ENCODE measurements at places on chromosomes 3 and 15.

DNA sequence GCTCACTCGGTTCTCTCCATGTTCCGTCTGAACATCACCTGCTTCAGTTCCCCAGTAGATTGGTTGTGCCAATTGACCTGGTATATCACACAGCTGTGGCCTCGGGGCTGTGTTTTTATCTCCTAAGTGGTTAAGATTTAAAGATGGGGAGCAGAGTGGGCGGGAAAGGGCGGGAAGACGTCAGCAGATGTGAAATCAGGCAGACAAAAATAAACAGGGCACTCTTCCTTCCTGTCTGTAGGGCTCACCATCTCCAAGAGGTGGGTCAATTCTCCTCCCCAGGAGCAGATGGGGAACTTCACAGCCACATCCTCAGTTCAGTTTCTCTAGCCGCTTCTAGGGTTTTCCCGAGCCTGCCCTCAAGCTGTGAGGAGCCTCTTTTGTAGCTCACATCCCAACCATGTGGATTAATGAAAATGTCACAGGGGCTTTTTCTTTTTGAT, 26.8 kb upstream of the LIMD1 start:
- DNase-seq: no peak

- DNase-seq: no peak
These were observed 409.9 kb downstream of the FHIT start for GRCh38 chr3:60841355-60841754.

DNA sequence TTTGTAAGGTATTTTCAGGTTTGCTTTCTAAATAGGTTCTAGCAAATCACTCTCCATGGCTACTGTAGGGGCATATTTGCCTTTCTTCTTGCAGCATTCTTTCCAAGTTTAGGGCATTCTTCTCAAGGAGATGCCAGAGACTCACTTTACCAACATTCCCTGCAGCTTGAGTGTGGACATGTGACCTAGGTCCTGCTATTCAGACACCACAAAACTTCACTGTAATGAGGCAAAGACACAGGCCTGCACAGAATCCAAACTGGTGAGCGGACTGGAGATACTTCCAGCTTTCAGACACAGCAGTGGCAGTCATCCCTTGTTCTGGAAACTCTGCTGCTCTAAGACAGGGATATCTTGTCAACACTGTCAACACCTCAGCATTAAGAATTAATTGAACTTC, 146.4 kb upstream of the PFN2 start:
- no peak for DNase-seq

GRCh38 chr15:58564981-58565380, 133.2 kb downstream of the LIPC start:
- DNase-seq: no peak

- no peak for DNase-seq
These were observed 37.1 kb downstream of the SYNM start for GRCh38 chr15:99141943-99142342.

DNA sequence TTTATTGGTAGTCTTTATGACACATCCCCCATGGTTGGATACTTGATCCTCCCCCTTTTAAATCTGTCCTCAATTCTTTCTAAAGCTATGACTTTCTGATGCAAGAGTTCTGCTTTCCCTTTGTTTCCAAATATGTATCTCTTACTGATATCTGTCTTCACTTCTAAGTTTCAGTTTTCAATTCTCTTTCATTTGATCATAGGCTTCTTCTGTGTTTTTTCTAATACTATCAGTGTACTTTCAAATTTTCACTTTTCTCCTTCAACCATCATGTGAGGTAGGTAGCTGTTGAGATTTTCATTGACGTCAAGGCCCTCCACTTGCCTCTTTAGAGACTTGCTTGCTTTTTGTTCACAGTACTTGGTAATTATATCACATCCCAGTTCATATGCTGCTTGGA, 436.5 kb downstream of the CNTN4 start:
- DNase-seq: no peak

- DNase-seq: peak; percentile 59
These were observed 1.4 kb downstream of the ATOSA start for GRCh38 chr15:52677593-52678467.

GRCh38 chr3:133827684-133828083, 22.1 kb downstream of the SRPRB start:
- no peak for DNase-seq

DNA sequence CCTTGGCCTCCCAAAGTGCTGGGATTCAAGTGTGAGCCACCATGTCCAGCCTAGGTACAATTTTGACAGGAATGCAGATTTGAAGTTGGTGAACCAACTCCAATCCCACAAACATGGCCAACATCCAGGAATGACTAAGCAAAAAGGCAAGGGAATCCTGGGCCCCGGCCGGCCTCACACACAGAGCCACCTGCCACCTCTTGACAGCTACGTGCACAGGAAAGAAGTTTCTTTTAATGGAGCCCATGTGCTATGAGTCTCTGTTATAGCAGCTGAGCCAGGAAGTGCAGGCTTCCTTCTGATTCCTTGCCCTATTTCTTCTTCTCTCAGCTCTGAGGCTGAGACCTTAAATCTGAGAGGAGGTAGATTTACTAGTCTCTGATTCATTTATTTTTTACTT, 8.8 kb downstream of the TMEM40 start:
- DNase-seq: no peak

GRCh38 chr3:133478624-133479023, 78.8 kb downstream of the BFSP2 start:
- DNase-seq: no peak

GRCh38 chr15:99951511-99951910, 218.3 kb upstream of the LYSMD4 start:
- DNase-seq: no peak

DNA sequence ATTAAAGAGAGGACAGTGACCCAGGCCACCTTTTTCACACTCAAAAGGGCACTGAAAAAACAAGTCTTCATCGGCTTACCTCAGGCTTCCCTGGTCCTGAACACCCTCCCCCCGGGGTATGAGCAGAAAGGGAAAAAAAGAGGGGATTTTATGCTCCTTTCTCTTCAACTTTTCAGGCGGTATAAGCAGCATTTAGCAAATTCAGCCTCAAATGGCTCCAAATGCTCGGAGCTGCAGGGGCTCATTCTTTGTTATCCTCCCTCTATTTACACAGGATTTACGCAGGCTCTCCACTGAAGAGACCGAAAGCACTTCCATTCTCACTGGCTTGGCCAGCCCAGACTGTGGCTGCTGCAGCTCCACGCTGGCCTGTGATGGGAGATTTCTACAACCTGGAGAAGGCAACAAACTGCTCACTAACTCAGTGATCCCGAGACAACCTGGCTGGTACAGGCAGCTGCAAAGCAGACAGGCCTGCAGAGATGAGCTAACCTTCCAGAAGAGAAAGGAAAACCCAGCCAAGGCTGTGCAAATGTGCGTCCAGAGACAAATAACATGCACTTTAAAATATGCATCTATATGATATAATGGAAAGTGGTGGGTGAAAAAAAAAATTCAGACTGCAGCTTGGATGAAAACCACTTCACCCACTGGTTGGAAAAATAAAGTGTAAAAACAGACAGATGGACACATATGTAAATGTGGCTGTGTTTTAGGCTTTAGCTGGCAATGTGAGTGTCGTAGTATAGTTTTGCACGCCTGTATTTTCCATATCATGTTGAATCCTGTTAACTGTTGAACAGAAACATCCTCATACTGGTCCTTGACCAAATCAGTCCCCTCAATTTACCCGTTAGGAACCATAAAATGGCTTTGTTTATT, 54.2 kb downstream of the MEIS2 start:
- DNase-seq: no peak

DNA sequence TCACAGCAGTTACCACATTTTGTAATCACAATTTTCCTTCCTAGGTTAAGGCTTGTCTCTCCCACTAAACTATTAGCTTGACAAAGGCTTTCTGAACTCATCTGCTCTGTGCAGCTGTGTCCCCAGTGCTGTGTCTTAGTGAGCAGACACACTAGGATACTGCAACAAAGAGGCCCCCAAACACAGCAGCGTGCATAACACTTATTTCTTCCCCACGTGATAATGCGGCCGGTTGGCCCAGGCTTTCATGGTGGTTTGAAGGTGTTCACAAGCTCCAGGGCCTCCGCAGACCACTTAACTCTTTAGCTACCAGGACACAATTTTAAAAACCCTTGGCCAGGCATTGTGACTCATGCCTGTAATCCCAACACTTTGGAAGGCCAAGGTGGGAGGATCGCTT, 2.2 kb upstream of the HDAC11 start:
- no peak for DNase-seq

DNA sequence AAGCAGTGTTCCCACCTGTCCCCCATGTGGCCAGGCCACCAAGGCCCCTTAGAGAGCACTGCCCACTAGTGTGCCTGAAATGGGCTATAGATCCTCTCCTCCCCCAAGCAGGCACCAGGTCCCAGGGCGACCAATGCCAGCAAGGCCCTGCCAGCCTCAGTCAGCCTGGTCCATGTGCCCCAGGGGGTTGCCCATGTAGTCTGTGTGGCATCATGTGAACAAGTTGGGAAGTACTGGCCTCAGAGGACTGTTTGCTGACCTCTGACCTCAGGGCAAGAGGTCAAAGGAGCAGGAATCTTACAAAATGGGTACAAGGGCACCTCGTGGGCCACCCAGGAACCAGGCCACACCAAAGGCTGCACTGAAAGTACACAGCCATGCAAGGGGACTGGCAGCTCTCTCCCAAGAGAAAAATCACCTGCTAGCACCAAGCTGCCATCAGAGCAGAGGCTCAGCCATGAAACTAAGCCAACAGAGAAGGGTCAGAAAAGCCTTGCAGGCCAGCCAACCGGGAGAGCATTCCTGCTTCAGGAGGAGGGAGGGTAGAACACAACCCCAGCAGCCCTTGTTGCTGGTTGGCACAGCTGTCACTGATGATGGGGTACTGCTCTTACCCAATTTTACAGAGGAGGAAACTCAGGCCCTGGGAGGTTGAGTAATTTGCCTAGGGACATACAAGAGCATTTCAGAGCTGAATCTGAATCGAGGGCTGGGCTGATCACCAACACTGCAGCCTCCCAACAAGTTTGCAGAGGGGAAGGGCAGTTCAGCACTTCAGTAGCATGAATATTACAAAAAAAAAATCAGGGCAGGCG, 5.2 kb upstream of the FURIN start:
- DNase-seq: no peak

- no peak for DNase-seq
These were observed 86.6 kb downstream of the FMN1 start for GRCh38 chr15:33107950-33108349.

DNA sequence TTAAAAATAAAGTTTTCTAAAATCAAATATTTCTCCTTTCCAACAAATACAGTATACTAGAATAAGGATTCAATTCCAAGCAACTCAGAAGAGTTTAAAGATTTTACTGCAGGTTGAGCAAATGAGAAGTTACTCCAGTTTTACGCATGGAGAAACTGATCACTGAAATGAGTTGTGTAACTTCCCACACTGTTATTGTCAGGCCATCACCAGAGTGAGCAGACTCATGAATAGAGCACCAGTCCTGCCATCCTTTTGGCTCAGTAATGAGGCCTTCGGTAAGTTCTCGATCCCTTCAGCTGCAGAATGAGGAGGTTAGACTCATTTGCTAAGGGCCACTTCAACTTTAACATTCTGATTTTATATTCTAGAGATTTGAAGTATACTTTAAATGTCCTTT, 48.1 kb downstream of the OSBPL10 start:
- no peak for DNase-seq

DNA sequence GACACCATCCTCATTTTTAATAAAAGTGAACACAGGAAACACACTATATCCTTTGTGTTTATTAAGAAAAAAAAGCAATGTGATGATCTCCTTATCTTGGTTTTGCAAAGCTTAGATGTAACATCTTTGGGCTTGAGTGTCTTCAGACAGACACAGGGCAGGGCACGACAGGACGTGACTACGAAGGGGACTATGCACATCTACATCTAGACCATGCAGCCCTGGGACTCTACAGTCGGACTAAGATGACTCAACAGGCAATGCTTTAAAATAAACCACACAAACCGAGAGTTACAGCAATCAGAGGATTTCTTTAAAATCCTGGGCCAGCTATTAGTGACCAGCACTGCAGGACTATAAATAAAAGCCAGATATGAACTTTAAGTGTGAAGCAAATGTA, 22.8 kb upstream of the TM2D3 start:
- no peak for DNase-seq

GRCh38 chr15:26729581-26729980, 43.3 kb downstream of the GABRB3 start:
- no peak for DNase-seq

DNA sequence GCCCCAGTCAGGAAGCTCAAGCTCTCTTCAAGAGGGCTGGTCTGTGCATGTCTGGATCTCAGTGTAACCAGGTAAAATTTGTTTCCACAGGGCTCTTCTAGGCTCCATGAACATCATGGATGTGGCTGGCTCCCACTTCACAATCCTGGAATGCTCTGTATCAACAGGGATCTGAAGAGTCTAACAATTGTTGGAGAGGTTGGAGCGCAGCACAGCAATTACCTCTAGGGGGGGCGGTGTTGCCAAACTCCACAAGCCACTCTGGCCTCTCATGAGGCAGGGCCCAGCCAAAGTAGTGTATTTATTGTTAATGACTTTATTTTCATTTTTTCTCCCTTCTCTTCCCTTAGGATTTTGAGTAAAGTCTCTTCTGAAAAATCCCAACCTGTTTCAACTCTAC, 6.1 kb upstream of the EIF2B5 start:
- DNase-seq: no peak

DNA sequence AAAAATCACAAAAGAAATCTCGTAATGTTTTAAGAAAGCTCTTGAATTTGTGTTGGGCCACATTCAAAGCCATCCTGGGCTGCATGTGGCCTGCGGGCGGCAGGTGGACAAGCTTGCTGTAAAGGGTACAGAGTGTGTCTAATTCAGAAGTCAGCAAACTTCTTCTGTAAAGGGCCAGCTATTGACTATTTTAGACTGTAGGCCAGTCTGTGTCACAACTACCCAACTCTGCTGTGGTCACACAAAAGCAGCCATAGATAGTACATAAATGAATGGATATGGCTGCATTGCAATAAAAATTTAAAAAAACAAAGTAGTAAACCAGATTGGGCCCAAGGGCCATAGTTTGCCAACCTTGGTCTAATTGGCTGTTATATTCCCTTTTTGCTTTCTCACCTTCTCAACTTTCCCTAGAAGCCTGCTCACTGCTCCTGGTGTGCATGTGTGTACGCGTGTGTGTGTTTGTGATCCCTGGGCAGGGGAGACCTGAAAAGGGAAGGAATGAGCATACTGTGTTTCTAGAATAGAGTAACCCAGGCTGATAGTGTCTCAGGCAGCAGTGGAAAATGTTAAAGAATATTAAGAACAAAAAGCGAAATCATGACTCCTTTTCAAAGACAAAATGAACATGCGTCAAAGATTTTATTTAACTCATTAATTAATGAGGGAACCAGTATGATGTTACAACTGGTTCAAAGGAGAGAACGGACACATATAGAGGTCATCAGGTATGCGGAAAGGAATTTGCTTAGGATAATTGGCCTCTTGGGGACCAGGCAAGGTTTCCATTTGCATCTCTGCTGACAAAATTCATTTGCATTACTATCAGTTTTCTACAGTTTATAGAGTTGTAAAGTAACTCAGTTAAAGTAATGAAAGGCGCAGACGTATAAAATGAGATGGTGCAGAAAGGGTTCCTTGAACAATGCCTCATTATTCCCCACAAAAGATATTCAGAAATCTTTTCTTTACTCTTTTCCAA, 248.0 kb downstream of the THSD4 start:
- DNase-seq: no peak

GRCh38 chr3:173862701-173863100, 465.2 kb downstream of the NLGN1 start:
- no peak for DNase-seq

GRCh38 chr3:154180836-154181691, 59.9 kb downstream of the ARHGEF26 start:
- DNase-seq: no peak

GRCh38 chr3:179196098-179196497, 47.9 kb downstream of the PIK3CA start:
- peak; percentile 38 for DNase-seq

All from CD4-positive, alpha-beta T cell treated with Interleukin-6 at 100 ng/mL for 8 hours (primary cell).